ENCODE measurements at places on chromosomes 16 and 17. TPM values are rescaled to one million over a fixed set of nuclear protein-coding genes. Genes with fewer than 3 reads are reported as not detected.

- peak; percentile 51 for DNase-seq
Measured at GRCh38 chr16:73949574-73950320, 346.9 kb upstream of the PSMD7 start.

DNA sequence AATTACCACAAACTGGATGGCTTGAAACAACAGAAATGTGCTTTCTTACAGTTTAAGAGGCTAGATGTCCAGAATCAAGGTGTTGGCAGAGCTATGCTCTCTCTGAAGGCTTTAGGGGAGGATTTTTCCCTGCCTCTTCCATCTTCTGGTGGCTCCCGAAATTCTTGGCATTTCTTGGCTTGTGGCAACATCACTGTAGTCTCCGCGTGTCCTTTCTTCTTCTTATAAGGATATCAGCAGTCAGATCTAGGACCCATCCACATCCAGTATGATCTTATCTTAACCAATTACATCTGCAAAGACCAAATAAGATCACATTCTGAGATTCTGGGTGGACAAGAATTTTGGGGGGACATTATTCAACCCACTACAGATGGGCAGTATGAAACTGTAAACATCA lies 119.2 kb upstream of the PMFBP1 start:
- peak; percentile 22 for DNase-seq

TP53TG3C gene
- not detected for total RNA-seq

- peak; percentile 40 for DNase-seq
Measured at GRCh38 chr16:19071811-19072777, 4.7 kb downstream of the COQ7 start.

DNA sequence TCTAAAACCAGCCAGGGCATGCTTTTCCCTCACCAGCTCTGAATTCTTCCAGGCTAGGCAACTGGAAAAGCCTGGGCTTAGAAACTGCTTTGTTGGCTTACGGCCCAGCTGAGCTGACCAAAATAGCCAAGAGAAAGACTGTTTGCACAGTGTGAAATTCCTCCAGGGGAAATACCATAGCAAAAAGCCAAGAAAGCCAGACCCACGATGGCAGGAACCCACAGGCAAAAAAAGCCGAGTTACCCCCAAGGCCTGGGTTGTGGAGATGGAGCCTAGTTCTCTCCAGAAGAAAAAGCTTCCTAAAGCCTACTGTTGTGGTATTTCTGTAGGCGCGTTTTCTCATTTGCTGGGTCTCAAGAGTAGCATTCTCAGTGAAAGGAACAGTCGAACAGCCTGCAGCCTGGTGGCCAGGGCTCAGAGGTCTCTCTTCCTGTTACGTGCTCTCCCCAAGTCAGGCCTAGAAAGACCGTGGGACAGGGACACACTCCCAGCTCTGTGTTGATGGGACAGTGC lies 9.2 kb downstream of the SP2 start:
- DNase-seq: peak; percentile 87

GRCh38 chr17:77308861-77309726 lies 168.3 kb downstream of the SEC14L1 start:
- DNase-seq: no peak

DNA sequence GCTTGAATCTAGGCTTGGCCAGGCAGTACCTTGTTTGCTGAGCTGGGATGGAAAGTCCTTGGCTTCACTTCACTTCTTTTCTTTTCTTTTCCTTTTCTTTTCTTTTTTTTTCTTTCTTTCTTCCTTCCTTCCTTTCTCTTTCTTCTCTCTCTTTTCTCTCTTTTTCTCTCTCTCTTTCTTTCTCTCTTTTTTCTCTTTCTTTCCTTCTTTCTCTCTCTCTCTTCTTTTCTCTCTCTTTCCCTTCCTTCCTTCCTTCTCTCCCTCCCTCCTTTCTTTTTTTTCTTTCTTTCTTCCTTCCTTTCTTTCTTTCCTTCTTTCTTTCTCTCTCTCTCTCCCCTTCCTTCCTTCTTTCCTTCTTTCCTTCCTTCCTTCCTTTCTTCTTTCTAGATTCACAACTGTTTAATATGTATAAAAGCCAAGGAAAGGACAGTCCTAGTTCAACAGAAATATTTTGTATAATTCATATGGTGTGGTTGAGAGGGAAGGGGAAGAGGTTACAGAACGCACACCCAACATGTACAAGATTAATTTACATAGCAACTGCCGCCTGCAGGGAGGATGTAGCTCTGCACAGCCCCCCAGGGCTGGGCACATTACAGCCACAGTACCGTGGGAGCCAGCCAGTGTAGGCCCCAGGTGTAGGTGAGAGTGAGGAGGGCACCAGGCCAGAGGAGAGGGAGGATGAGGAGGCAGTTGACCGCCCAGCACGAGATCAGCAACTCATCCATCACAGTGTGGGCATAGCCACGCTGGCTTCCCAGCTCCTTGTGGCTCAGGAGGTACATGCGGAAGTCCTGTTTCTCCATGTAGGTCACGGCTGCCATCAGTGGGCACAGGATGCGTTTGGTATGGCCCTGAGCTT lies 9.7 kb upstream of the ITGB3 start:
- no peak for DNase-seq

DNA sequence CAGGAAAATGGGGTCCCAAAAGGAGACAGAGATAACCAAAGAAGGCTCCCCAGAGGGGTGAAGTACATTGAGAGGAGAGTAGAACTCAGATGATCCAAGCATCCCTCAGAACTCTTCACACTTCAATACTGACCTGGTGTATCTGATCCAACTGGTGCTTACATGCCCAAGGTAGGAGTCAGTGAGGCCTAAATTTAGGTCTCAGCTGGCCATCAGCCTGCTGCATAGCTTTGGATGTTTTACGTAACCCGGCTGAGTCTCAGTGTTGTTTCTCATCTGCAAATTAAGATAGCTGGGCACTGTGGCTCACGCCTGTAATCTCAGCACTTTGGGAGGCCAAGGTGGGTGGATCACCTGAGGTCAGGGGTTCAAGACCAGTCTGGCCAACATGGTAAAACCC lies 11.6 kb upstream of the GOSR2 start:
- DNase-seq: no peak

DNA sequence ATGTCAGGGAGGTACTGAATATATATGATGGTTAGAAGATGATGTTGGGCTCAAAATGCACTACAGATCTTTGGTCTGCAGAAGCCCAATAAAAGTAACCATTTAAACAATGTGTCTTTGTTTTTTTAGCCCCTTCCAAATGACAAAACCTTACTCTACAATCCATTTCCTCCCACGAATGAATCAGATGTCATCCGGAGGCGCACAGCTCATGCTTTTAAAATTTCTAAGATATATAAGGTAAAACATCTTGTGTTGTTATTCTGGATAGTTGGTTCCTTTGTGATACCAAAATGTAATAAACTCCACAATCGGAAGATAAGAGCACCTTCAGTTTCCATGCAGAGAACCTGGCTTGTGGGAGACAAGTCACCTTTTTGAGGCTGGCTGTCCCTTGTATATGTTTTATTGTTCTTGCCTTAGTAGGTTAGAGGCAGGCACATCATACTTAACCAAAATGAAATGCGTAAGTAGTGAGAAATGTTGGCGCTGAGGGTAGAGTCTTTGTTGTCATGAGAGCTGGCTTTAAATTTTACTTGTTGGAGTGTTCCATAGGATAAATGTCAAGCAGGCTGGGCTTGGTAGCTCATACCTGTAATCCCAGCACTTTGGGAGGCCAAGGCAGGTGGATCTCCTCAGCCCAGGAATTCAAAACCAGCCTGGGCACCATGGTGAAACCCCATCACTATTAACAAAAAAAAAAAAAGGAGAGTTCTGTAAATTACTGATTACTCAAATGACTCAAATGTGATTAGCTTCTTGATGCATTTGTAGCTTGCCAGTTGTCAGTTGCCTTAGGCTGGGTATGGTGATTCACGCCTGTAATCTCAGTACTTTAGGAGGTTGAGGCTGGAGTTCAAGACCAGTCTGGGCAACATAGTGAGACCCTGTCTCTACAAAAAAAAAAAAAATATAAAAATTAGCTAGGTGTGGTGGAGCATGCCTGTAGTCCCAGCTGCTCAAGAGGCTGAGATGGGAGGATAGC lies 19.7 kb upstream of the SNTB2 start:
- DNase-seq: peak; percentile 74

Measured in renal cortical epithelial cell (primary cell).